ENCODE measurements at places on chromosomes 4 and X. TPM values are rescaled to one million over a fixed set of nuclear protein-coding genes. Genes with fewer than 3 reads are reported as not detected.

Gene MAGEB10
- total RNA-seq, result not detected

Gene NHSL2
- total RNA-seq, result 0.45 TPM

Gene PABPC4L
- not detected for total RNA-seq

Gene PRMT9
- total RNA-seq, result 12.0 TPM

Gene GCNA
- 4.3 TPM for total RNA-seq

Gene WFS1
- 1.8 TPM for total RNA-seq

Gene EXOC1L
- total RNA-seq, result not detected

Gene ASB12
- total RNA-seq, result not detected

Gene GALNTL6
- total RNA-seq, result not detected

Gene PRPS2
- total RNA-seq, result 72.8 TPM

Gene DNAAF6
- total RNA-seq, result not detected

Gene ZNF630
- 3.2 TPM for total RNA-seq

Gene CFI
- 0.26 TPM for total RNA-seq

Gene INTS12
- total RNA-seq, result 20.4 TPM

Gene RS1
- total RNA-seq, result not detected

Gene RNF150
- total RNA-seq, result not detected

Gene ASMT
- 1.2 TPM for total RNA-seq

Gene VSIG4
- not detected for total RNA-seq

Gene F11
- not detected for total RNA-seq

Gene NDP
- total RNA-seq, result not detected

Gene NAT8L
- 0.40 TPM for total RNA-seq

Gene MSANTD1
- 0.82 TPM for total RNA-seq

Gene FRMD7
- not detected for total RNA-seq

Gene TEX11
- not detected for total RNA-seq

Gene NHS
- total RNA-seq, result 1.4 TPM

Gene HSPA4L
- 1.3 TPM for total RNA-seq

Gene TMEM192
- 6.4 TPM for total RNA-seq

Gene MAGEA2
- not detected for total RNA-seq

Gene RHOH
- total RNA-seq, result 136 TPM

Gene HAND2
- not detected for total RNA-seq

Gene GLRA2
- total RNA-seq, result not detected

Gene SLITRK4
- not detected for total RNA-seq

Gene CYBB
- not detected for total RNA-seq

Gene IL3RA
- 2.8 TPM for total RNA-seq

Gene ODAM
- not detected for total RNA-seq

Gene RAB40A
- 0.19 TPM for total RNA-seq

Gene GUCY1A1
- total RNA-seq, result 0.87 TPM

Gene XAGE5
- not detected for total RNA-seq

Data from activated CD8-positive, alpha-beta memory T cell treated with anti-CD3 and anti-CD28 coated beads, Interleukin-2, amount 10 ng/mL, durations not matched to agents 7 days and 5 days (primary cell).